CD4-positive, alpha-beta T cell treated with Interleukin-1 beta for 1 hour (primary cell): ENCODE measurements at places on chromosomes 7 and 10.
A peak's percentile ranks its signal among the peaks of the same experiment; 100 is the strongest.

DNA sequence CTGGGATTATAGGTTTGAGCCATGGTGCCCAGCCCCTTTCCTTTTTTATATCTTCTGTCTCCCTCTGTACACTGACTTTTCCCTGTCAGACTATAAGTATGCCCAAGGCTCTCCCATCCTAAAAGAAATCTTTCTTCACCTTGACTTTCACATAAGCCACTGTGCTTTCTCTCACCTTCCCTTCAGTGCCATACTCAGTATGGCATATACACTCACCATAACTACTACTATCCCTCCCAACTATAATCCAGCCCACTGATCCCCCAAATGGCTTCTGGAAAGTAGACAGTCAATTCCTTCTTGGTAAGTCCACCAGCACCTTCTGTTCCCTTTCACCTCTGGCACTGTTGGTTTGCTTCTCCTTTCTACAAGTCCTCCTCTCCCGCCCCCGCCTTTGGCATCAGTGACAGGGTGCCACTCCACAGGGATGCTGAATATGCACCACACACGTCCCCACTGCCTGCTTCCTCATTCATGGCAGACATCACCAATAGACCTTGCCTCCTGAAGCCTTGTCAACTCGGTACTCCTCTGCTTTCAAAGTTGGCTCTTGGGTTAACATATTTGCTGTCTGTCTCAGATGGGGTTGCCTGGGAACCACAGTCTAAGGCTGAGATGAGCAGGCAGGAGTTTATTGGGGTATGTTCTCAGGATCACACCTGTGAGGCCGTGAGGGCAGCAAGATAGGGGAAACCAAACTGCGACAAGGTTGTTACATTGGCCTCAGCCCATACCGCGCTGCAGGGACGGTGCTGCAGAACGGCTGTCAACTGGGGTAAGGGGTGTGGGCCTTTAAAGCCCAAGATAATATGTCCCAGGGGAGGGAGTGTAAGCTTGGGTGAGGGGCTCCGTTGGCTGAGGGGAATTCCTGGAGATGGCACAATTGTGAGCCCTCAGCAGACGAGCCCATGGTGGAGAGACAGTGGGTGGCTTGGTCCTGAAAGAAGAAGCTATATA is 7.2 kb upstream of the PSAP start:
- DNase-seq: no peak

GRCh38 chr10:101123085-101123814 is 7.8 kb upstream of the TLX1 start:
- no peak for DNase-seq

- peak; percentile 43 for DNase-seq
Observed at GRCh38 chr10:72087392-72087968, 871 bp downstream of the SPOCK2 start.

GRCh38 chr10:16947069-16947468 is 129.8 kb upstream of the RSU1 start:
- no peak for DNase-seq

GRCh38 chr7:151551820-151552219 is 32.1 kb upstream of the RHEB start:
- DNase-seq: no peak

- no peak for DNase-seq
Observed at GRCh38 chr10:78570633-78571235, 498.0 kb upstream of the ZMIZ1 start.

DNA sequence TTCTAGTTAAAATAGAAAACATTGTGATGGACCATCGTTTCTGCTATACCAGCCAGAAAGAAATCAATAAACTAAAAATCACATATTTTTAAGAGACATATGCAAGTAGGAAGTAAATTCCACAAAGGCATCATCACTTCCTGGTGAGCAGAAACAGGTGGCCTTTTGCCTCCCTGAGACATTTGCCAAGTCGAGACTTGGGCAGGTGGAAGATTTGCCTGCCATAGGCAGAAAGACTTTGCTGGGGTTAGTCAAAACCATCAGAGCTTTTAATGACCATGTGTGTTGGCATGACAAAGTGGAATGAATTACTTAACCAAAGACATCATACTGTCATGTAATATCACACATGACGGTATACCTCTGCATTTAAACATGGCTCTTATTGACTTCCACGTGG is 66.0 kb upstream of the FGL2 start:
- no peak for DNase-seq

DNA sequence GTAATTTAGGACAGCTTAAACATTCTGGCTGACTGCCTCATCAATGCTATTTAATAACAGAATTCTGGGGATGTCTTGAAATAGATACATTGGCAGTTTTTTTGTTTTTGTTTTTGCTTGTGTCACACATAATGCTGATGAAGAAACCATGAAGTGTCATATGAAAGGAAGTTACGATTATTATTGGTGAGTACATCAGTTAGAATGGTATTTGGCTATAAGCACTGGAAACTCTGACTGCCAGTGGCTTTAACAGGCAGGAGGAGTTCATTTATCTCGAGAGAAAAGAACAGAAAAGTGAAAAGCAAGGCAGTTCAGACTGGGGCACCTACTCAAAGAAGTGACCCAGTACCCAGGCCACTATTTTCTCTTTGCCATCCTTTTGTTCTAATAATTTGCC is 18.1 kb downstream of the LSM8 start:
- DNase-seq: no peak

- no peak for DNase-seq
Observed at GRCh38 chr10:36114913-36115312, 472.8 kb upstream of the FZD8 start.

DNA sequence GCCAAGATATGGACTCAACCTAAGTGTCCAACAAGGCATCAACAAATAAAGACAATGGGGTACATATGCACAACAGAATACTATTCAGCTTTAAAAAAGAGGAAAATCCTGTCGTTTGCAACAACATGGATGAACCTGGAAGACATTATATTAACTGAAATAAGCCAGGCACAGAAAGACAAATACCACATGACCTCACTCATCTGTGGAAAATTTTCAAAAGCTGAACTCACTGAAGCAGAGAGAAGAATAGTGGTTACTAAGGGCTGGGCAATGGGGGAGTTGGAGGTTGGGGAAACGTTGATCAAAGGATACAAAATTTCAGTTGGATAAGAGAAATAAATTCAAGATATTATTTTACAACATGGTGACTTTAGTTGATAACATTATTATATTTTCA is 221.4 kb upstream of the PITRM1 start:
- no peak for DNase-seq

- DNase-seq: no peak
Observed at GRCh38 chr7:22137466-22137865, 191.8 kb upstream of the CDCA7L start.

DNA sequence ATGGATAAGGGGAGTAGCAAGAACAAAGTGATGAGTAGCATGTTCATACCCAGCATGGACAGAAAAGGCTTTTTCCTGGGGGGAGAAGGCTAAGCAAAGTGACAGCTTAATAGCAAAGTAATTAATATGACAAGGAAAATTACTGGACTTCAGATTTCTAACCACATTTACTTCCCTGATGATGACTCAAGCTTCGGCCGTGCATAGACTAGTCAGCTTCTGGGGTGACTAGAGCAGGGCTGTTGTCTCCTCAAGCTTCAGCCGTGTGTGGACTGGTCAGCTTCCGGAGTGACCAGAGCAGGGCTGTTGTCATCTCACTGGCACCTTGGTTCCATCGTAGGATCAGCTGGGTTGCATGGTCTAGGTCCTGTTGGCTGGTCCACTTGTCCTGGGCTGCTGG is 2.1 kb upstream of the ZNF117 start:
- DNase-seq: no peak

GRCh38 chr7:17696422-17696821 is 243.9 kb downstream of the SNX13 start:
- no peak for DNase-seq

- DNase-seq: no peak
Observed at GRCh38 chr10:4109469-4109868, 324.5 kb upstream of the KLF6 start.

GRCh38 chr10:82768040-82768439 is 893.0 kb downstream of the NRG3 start:
- no peak for DNase-seq

DNA sequence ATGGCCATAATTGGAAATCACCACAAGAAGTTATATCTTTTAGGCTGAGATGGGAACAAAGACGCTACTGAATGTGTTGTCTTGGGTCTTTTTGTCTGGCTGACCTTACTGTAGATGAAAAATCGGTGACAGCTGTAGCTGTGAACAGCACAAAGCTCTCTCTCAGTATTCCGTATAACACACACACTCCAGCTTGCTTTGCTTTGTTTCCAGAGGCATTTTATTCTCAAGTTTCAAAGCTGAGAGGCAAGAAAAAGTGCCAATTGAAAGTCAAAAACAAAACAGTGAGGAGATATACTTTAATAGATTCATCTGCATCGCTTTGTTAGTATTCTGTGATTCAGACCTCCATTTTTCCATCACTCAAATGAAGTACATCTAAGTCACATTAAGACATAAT is 39.6 kb upstream of the CABCOCO1 start:
- no peak for DNase-seq

DNA sequence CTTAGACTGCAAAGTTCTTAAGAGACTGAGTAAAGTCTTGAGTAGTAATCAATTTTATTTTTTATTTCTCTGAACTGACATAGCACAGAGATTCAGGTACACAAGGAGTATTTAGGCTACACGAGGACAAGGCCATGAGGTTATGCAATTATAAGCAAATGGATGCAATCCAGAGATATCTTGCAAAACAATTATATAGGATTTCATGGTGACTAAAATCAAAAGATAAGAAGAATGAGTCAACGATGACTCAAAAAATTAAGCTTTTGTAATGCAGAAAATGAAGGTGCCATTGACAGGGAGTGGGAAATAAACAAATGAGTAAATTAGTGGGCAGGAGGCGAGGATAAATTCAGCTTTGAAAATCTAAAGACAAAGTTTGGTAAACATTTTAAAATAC is 66.7 kb upstream of the MYO3A start:
- no peak for DNase-seq

- no peak for DNase-seq
Observed at GRCh38 chr7:155993420-155994278, 181.4 kb upstream of the SHH start.

DNA sequence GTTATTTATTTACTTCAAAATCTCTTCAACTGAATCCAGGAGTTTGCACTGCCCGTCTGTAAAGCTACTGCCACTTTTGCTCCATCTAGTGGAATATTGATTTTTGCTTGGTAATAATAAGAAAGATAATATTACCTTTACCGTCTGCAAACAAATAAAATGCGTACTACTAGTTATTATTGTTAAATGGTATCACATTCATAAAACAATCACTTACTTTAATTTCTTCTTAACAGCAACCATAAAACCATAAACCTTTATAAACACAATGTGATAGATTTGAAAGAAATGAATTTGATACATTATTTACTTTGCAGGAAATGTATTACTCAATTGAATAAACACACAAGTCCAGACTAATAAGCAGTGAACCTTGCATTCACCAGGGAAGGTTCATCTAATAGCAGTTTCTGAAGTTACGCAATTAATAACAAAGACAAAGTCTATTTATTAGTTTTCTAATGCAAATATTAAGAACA is 6.4 kb downstream of the AGMO start:
- DNase-seq: no peak

DNA sequence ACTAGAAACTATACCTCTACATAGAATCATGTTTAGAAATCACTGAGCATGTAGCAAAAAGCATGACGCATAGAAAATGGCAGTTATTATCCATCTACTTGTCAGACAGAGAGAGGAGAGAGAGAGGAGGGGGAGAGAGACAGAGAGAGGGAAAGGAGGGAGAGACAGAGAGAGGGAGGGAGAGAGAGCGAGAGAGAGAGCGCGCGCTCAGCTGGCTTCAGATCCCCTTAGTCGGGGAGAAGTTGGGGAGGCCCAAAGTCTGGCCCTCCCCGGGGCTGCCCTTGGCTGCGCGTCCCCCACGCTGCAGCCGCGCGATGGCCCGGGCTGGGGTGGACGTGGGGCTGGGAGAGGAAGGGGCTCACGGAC is 37.0 kb downstream of the CNPY1 start:
- DNase-seq: no peak

DNA sequence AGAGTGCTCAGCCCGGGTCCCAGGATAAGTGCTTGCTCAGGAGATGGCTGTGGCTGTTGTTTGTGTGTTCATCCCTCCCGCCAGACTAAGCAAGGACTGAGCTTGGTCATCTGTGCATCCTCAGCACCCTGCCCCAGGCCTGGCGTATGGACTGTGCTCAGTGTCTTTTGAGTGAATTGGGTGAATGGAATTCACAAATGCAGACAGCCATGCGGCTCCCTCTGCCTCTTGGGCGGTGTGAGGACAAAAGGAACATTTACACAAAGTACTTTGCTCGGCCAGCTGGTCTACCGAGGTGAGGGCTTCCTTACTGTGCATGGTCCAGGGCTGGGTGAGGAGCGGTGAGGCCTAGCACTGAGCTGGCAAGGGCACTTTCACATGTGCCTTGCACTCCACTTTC is 120.2 kb downstream of the CDH23 start:
- no peak for DNase-seq
